DND-41 (cell line): ENCODE measurements at places on chromosomes 7 and 10.

DNA sequence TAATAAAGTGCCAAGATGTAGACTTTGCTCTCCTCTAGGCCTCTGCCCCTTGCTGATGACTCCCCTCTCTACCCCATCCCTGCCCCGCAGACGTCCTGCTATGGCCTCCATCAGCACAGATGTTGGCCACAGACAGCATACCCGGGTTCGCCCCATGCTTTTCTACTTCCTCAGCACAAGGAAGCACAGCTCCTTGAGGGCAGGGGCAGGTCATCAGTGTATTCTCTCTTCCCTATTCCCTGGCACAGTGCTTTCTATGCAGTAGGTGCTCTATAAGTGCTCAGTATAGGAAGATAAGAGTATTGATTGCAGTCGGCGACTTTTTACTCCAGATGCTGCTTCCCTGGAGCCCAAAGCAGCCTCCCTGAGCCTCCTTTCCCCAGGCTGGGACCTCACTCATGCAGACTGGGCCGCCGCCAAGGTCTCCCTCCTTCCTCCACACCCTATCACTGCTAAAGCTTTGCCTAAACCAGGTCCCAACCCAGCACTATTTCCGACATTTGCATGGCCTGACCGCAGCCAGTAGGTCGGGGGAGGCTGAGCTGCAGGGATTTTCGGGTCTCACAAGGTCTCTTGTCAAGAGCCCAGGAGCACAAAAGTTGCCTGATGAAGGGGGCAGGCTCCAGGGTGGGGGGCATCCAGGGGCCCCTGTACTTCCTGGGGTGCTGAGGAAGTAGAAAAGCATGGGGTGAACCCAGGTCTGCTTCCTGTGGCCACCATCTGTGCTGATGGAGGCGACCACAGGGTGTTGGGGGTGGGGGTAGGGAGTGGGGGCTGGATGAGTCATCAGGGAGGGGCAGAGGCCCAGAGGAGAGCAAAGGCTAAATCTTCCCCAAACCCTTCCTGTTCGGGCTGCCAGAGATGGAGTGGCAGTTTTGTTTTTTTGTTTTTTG lies 8.0 kb downstream of the CALHM3 start:
- peak; percentile 84 for DNase-seq

GRCh38 chr10:14451341-14451740 lies 120.6 kb upstream of the FRMD4A start:
- no peak for DNase-seq

- DNase-seq: no peak
Observed at GRCh38 chr7:82175319-82175718, 268.3 kb downstream of the CACNA2D1 start.

DNA sequence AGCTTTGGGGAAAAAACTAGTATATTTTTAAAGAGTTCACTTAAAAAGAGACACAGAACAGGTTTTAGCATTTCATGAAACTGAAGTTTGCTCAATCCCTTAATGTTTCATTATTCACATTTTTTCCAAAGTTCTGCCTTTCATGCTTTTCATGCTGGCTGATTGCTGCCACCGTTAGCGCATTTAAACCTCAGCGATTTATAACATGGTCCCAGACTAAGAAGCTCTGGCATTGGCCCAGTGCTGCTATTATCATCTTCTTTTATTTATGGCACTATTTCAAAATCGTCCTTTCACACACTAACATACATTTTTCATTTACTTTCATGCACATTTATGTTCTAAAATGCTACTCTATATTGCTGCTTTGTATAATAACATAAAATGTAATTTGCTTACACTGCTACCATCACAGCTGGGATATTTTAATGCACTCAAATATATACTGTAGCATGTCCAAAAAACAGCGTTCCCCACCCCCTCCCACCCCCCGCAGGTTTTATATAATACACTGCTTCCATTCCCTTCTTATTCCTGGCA lies 141.9 kb downstream of the MPP7 start:
- DNase-seq: no peak
